H9 (cell line): ENCODE measurements at places on chromosomes 11 and 22. TPM values are rescaled to one million over a fixed set of nuclear protein-coding genes. Genes with fewer than 3 reads are reported as not detected.

Gene KDELR3
- total RNA-seq: 7.2 and 7.3 TPM in 2 replicates

Gene RGL4
- total RNA-seq: not detected in 2 replicates

Gene C22orf31
- total RNA-seq: not detected in 2 replicates

DNA sequence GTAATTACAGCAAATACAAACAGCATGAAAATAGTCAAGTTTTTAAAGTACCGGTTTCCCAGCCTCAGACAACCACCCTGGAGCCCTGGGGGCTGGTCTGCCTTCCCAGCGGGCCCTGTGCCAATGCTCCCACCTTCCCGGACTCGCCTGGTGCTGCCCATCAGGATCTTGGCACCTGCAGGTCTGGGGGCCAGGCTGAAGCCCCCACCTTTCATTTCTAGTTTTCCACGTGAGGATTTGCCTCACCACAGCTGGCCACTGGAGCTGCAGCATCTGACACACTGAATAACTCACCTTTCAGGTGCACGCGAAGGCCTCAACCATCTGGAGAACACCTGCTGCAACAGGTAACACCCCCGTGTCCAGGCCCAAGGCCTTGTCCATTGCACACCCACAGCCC lies 108.7 kb upstream of the THY1 start:
- no peaks in the 10 kb centered on the region; the same call in 1 of the 2 replicates for H3K27me3 ChIP-seq
- no peak overlapping the region for H3K4me3 ChIP-seq
- no peak overlapping the region for H3K27ac ChIP-seq
- DNase-seq: no peak

- no peaks in the 10 kb centered on the region for H3K36me3 ChIP-seq
- H3K4me3 ChIP-seq: no peak overlapping the region
- no peak for DNase-seq
- no peaks in the 10 kb centered on the region for H3K4me1 ChIP-seq
- H3K27me3 ChIP-seq: no peaks in the 10 kb centered on the region
Observed at GRCh38 chr11:81070948-81071347, 1630.1 kb upstream of the TENM4 start.

GRCh38 chr11:45655347-45655756 lies 10.1 kb downstream of the CHST1 start:
- DNase-seq: peak; percentile 94
- no peaks in the 10 kb centered on the region for H3K36me3 ChIP-seq
- H3K27ac ChIP-seq: no peak overlapping the region
- no peak overlapping the region for H3K4me3 ChIP-seq
- no peaks in the 10 kb centered on the region for H3K27me3 ChIP-seq
- H3K4me1 ChIP-seq: no peaks in the 10 kb centered on the region

DNA sequence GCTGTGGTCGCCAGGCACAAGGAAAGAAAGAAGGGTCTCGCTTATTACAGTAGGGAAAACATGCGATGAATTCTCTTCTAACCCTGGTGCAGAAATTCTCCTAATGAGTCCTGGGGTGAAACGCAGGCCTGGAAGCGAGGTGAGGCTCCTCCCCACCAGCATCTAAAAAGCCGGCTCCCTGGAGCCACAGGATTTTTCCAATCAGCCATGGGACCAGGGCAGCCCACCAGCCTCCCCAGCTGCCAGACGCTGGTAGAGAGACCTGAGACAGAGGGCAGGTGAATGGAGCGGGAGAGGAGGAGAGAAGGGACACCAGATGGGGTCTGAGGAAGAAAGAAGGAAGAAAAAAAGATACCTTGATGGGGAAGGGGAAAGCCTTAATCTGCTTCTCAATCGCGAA lies 28.6 kb downstream of the APOL3 start:
- H3K27me3 ChIP-seq: peaks cover 3% of the 10 kb centered on the region; the same call in 1 of the 2 replicates
- no peaks in the 10 kb centered on the region for H3K36me3 ChIP-seq
- no peak overlapping the region for H3K4me3 ChIP-seq
- no peak for DNase-seq
- H3K4me1 ChIP-seq: no peaks in the 10 kb centered on the region
- H3K27ac ChIP-seq: no peak overlapping the region

DNA sequence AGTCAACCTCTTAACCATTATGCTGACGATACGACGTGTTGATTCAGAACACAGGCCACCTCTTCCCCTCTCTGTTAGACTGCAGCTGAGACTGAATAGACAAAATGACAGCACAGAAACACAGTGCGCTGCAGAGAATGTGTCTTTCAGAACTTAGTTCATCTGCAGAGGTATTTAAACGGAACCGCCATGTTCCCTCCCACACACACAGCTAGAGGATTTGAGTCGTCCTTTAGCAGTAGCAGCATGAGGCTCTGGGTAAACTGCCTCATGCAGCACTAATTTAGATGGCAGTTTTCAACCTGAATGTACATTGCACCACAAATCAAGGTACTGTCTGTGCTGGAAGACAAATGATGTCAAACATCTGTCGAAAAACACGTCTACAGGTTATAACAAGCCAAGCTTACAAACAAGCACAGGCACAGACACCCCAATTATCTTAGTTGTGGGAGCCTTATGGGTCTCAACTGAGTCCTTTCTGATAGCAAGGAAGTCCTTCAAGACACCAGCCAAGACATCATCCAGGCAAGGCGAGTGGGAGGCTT lies 76.6 kb upstream of the LRRC4C start:
- peaks cover 2% of the 10 kb centered on the region; the same call in 1 of the 2 replicates for H3K4me1 ChIP-seq
- H3K27me3 ChIP-seq: no peaks in the 10 kb centered on the region

DNA sequence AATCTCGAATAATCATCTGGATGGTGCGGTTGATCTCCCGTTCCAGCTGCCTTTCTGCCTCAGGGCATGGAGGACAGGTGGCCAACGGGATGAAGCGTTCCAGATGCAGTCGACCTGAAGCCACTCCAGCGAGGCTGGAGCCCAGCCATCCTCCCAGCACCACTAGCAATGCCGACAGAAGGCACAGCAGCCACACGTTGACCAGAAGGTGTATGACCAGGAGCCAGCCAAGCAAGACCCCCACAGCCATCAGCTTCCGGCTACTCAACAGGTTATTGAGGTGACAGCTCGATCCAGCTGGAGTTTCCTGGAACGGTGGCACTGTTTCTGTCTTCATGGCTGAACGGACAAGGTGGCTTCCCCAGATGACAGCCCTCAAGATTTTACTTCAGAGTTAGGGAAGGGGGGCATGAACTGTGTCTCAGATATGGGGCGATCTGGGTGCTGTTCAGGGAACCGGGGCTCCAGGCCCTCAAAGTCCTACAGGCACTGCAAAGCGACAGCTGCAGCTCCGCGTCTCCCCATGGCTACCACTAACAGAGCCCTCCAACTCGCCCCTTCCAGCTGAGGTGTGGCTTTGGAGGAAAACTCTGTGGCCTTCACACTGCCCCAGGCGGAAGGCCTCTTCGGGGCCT lies 559 bp downstream of the SNX19 start:
- peaks cover 30% of the 10 kb centered on the region for H3K36me3 ChIP-seq
- DNase-seq: no peak
